CD4-positive, alpha-beta T cell treated with Interleukin-6 for 4 hours (primary cell): ENCODE measurements at places on chromosomes 2 and 18.

- peak; percentile 57 for DNase-seq
Observed at GRCh38 chr2:218397820-218398436, 1.7 kb upstream of the CTDSP1 start.

GRCh38 chr2:174282441-174282840, 34.1 kb upstream of the OLA1 start:
- DNase-seq: no peak

DNA sequence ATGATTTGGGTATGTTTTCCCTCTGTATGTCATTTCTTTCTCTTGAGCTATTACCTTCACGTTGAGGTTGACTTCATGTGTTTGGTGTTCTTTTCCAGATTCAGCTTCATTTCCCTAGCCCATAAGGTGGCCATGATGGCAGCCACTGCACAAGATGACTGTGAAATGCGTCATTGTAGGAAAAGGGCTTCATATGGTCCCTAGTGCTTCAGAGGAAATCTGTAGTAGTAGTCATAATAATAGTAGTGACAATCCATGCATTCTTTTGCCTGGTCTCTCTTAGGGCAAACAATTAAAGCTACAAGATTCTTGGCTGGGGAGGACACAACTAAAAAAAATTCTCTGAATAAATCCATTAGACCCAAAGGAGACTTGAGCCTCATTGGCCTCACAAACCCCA, 28.4 kb downstream of the AOX1 start:
- no peak for DNase-seq

- no peak for DNase-seq
Observed at GRCh38 chr2:164430166-164430783, 191.0 kb downstream of the GRB14 start.

DNA sequence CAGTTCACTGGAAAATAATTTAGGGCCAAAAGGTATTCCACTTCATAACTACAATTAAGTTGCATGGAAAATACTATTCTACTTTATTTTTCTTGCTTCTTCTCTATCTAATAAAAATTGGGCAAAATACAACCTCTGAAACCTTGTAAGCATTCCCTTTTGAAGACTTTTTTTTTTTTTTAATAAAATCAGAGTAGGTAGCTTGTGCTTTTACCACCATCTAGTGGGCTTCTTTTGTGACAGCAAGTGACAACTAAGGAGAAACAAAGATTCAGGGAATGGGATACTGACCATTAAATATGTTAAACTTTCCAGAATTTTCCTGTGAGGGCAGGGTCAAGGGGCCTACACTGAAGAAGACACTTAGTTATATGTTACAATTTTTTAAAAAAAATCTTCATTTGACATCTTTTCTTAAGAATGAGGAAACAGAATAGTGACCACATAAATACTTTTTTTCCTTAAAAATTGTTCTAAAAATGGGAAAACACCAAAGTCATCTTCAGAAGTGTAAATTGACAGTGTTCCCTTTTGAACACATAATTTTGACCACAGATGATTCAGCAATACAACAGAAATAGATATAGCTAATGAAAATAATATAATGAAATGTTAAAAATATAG, 1183.2 kb upstream of the ACVR2A start:
- DNase-seq: no peak

GRCh38 chr2:66275984-66276383, 158.9 kb upstream of the MEIS1 start:
- DNase-seq: no peak

GRCh38 chr2:169775765-169776164, 22.9 kb upstream of the SSB start:
- no peak for DNase-seq

DNA sequence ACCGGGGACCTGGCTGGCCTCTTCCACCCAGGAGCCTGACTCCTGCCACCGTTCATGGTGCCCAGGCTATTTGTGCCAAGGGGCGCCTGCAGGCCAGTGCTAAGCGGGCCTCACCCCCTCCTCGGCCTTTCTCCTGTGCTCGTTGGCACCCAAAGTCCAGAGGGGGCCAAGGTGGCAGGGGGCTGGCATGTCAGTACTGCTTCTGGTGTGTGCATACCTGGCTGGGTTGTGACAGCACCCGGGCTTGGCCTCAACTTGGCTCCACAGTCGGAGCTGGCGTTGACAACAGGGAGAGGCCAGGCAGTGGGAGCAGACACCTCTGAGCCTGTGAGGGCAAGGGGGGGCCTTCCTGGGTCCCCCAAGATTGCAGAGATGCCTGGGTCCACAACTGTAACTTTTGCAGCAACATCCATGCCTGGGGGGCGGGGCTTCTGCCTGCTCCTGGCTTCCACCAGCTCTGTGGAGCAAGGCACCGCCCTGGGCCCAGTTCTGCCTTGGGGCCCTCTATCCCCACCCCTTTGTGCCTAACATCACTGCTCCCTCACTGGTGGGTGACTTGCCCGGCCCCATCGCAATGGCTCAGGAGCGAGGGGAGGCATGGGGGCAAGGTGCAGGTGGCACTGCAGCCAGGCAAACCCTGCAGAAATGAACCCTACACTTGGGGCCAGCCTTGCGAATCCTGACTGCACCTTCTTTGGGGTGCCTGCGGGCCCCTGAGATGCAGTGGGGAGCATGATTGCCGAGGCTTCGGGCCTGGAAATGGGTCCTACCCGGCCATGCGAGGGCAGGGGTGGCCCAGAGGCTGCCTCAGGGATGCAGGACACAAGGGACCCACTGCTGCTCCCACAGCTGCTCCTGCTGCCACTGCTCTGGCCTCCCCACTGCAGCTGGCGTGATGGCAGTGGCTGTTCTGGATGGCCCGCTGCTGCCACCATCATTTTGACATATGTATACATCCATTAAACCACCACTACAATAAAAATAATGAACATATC, 35.9 kb downstream of the PTPN4 start:
- DNase-seq: no peak

DNA sequence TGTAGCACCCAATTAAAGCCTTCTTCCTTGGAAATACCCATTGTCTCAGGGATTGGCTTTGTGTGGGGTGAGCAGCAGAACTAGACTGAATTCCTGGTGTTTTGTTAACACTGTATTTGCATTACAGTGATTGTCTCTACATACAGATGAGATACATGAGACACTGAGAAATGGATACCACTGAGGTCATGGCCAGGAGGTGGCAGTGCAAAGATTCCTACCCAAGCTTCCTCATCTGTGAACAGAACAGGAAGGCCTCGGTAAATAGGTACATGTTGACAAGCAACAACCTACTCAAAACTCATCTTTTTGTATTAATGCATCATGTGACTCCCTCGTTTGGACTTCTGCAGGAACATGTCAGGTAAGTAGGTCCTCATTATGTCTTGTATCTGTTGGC, 445.8 kb upstream of the RGPD4 start:
- no peak for DNase-seq

- DNase-seq: no peak
Observed at GRCh38 chr2:25388491-25388890, 46.8 kb upstream of the DNMT3A start.

DNA sequence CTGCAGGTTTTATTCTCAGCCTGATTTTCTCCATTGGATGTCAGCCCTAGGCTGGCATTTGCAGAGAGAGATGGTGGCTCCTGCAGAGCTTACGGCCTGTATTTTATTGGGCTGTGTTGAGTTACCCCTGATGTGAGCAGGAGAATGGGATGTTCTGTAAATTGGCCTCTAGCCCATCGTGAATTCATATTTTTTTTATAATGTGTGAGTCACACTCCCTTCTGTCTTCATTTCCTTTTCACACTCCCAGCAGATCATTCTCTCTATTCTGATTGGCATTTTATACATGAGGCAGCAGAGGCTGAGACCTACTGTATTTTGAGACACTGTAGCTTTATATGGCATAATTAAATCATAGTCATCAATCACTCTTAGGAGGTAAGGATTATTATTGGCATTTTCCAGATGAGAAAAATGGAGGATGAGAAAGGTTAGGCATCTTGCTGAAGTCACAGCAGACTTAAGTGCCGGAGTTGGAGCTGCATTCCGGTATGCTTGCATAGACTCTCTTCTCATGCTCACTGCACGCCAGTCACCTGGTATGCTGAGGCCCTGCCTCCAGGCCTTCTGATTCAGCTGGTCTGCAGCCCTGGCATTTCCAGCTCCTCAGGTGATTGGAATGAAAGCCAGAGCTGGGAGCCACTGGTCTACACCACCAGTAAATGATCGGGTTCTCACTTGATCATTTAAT, 142.4 kb downstream of the NEDD4L start:
- no peak for DNase-seq

- no peak for DNase-seq
Observed at GRCh38 chr18:49609256-49610021, 47.6 kb downstream of the LIPG start.

- no peak for DNase-seq
Observed at GRCh38 chr2:209114588-209115240, 309.1 kb upstream of the MAP2 start.

GRCh38 chr2:37656512-37657423, 14.7 kb downstream of the CDC42EP3 start:
- peak; percentile 47 for DNase-seq

GRCh38 chr18:2540575-2540974, 30.7 kb downstream of the METTL4 start:
- no peak for DNase-seq

DNA sequence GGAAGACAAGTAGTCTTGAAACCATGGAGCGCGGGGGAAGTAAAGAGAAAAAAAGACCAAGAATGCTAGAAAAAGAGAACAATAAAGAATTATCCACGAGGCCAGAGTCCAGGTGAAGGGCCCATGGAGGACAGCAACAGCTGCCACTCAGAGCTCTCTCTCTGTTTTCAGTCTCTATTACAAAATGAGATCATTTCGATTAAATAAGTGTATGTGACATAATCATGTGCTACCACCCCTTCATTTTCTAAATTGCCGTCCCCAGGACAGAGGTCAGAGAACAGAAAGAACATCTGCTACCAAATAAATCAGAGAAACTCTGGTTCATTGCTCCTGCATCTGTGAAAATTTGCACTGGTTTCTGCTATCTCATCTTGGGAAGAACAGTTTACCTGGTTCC, 838.7 kb downstream of the RNF144A start:
- DNase-seq: no peak

DNA sequence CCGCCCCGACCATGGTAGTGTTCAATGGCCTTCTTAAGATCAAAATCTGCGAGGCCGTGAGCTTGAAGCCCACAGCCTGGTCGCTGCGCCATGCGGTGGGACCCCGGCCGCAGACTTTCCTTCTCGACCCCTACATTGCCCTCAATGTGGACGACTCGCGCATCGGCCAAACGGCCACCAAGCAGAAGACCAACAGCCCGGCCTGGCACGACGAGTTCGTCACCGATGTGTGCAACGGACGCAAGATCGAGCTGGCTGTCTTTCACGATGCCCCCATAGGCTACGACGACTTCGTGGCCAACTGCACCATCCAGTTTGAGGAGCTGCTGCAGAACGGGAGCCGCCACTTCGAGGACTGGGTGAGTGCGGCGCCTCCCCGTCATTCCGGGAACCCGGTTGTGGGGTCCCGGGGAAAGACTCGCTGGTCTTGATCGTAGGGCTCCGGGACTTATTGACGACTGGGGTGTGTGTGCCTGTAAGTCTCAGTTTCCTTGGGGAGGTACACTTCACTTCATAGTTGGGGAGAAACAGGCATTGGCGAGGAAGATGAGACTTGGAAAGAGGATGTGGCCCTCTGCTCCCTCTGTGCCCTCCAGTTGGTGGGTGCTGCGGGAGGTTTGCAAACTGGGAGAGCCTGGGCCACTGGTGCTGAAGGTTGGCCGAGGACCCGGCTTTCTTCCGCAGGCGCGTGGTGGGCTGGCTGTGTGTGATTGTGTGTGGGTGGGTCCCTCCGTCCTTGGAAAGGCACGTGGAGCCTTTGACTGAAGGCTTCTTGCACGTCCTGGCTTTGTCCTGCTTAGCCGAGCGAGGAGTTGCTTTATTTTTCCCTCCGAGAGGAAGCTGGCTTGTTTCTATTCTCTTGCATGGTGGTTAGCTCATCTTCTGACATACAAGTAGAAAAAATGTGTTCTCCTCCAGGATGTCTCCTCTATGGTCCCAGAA, 886 bp downstream of the PRKCE start:
- peak; percentile 40 for DNase-seq

- no peak for DNase-seq
Observed at GRCh38 chr2:23213196-23213595, 171.8 kb upstream of the KLHL29 start.

- peak; percentile 5 for DNase-seq
Observed at GRCh38 chr2:24492421-24493279, 1.6 kb downstream of the NCOA1 start.

- DNase-seq: no peak
Observed at GRCh38 chr2:53445383-53446070, 322.1 kb upstream of the CHAC2 start.

DNA sequence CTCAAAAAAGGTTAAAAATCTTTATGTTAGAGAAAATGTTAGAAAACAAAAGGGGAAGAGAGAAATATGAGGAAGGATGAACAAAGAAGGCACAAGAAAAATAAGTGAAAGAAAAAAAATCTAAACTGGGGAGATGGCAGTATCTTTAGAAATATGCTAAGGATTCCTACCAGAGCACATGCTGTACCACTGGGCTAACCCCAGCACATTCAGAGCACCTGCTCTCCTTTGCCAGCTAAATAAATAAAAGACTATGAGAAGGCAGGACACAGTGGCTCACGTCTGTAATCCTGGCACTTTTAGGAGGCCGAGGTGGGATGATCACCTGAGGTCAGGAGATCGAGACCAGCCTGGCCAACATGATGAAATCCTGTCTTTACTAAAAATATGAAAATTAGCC, 92.2 kb upstream of the CDKL4 start:
- DNase-seq: no peak

- DNase-seq: no peak
Observed at GRCh38 chr2:27721884-27722485, 49.5 kb upstream of the MRPL33 start.

GRCh38 chr18:58321986-58322385, 278.0 kb downstream of the NEDD4L start:
- DNase-seq: peak; percentile 69

DNA sequence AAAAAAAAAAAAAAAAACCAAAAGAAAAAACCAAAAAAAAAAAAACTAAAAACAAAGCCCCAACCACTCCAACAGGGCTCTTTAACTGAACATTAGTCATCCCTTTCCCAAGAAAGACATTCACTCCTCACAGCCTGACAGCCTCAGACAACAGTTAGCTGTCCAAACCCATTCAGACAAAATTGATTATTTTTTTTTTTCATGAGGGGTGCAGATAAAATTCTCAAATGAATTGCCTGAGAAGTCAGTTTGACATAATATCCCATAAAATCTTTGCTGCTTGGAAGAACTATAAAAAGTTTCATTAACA, 206.1 kb upstream of the REV1 start:
- DNase-seq: no peak

DNA sequence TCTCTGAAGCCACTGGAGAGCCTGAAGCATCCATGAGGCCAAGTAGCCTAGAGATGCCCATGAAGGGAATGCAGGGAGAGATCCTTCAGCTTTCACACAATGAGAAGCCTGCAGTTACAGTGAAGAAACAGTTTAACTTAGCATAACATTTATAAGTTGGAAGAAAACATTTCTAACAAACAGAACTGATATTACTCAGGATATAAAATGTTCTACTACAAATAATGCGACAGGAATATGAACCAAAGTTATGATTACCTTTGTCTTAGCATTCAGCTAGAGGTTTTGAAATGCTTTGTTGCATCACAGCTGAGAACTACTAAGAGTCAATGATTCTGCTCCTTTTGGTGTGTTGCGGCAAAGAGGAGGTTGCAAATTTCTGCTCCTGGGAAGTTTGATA, 6.9 kb upstream of the KYNU start:
- DNase-seq: no peak
